Heart left ventricle (tissue), 16 donors: ENCODE measurements at places on chromosomes 3 and 15.

DNA sequence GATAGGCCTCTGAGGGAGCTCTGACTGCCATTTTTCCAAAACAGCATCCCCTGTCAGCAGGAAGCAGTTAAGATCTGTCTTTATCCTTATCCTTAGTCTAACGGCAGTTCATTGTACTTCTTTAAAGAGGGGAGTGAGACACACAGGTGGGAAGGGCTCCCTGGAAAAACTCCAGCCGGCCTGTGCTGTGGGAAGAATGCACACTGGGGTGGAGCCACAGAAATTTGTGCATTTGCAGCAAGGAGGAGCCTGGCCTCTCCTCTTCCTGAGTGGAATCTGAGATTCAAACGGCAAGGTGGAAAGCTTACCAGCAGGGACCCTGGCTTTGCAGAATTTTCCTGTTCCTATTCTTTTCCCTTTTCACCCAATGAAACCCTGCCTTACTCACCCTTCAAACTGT lies 1209.4 kb downstream of the ROBO2 start:
- DNase-seq: no peak

DNA sequence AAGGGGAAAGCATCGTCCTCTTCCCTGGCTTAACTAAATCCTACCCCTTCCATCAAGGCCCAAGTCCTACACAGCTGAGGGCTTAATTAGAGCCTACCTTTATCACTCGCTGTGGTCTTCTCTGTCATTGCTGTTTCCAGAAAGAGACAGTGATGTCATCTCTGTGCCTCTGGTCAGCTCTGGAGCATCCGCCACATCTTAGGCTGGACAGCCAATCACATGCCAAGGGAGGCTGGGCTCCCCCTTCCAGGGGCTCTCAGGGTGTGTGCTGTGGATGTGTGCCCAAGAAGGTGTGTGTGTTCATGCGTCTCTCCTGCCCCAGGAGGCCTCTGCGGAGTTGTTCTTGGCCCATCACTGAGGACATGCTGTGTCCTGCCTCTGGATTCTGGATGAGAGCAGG lies 42.8 kb downstream of the CHST14 start:
- DNase-seq: no peak

- no peak for DNase-seq
Measured at GRCh38 chr15:43325039-43325684, 5.2 kb downstream of the LCMT2 start.

DNA sequence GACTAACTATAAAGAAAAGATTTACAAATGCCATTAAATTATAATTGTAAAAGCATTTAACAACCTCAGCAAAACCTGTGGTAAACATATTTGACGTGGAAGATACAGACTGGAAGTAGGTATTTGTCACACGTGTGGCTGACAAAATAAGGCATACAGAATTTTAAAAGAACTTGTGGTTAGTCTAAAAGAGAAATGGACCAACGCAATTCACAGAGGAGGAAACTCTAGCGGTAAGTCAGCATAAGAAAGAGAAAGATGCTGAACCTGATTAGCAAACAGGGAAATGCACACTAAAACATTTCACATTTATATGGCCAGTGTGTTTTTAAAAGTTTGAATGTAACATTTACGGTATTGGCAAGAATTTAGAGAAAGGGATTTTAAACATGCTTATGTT lies 35.3 kb downstream of the KCNH8 start:
- no peak for DNase-seq

GRCh38 chr3:69540706-69541581 lies 155.1 kb upstream of the FRMD4B start:
- DNase-seq: no peak

DNA sequence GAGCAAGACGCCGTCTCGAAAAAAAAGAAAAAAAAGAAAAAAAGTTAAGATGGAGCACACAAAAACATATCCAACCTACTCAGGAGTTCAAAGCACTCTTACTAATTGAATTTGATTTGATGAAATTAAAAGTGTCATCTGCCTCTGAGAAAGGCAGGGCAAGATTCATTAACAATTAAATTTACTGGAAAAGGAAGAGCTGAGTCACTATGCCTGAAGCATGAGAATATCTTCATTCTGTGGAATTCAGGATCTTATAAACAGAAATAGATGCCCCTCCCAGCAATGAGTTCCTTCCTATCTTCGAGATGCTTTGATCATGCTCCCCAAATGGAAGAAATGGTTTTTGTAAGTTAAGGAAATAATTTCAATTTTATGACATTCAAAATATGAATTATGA lies 61.0 kb upstream of the ST3GAL6 start:
- no peak for DNase-seq

GRCh38 chr15:63996794-63997357 lies 49.4 kb downstream of the DAPK2 start:
- DNase-seq: no peak

GRCh38 chr3:130395916-130396315 lies 50.4 kb downstream of the COL6A5 start:
- no peak for DNase-seq

GRCh38 chr15:96774216-96774615 lies 443.7 kb downstream of the NR2F2 start:
- DNase-seq: no peak

DNA sequence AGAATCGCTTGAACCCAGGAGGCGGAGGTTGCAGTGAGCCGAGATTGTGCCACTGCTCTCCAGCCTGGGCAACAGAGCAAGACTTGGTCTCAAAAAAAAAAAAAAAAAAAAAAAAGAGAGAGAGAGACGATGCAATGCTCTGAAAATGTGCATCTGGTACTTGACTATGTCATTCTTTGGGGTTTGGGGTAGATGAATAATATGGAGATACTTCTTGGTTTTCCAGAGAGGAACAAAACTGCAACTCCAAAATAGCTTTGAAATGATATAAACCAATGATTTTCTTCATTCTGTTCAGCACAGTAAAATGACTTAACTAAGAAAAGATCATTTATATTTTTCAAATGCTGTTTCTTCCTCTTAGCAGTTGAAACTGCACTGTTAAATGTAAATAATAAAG lies 158.9 kb downstream of the ISL2 start:
- DNase-seq: no peak

DNA sequence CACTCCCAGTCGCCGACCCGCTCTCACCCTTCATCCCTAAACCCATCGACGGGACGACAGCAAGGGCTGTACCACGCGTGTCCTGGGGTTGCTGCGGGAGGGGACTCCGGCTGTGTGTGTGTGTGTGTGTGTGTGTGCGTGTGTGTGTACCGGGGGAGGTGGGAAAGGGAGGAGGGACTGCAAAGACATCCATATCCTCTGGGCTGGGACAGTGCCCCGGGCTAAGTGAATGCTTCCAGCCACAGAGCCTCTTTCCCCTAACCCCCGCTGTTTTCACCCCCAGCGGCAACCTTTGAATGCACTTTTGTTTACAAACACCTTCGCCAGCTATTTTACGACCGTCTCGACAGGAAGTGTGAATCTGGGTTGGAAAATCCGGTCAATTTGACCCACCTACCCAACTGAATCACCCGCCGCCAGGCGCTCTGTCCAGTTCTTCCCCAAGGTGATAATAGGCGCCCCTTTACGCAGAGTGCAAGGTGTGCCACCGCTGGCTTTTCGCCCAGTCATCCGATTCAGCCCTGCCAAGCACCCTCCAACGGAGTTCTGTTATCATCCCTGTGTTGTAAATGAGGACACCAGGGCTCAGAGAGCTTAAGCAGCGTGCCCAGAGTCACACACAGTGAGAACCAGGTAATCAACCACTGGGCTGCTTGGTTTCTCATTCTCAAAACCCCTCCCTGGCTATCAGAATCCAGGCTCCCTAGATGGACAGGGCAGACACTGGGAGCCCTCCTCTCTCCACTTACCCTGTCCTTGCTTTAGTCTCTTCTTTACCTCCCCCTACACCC lies 739 bp upstream of the AMOTL2 start:
- no peak for DNase-seq

- DNase-seq: no peak
Measured at GRCh38 chr15:70427167-70428120, 329.7 kb upstream of the TLE3 start.

DNA sequence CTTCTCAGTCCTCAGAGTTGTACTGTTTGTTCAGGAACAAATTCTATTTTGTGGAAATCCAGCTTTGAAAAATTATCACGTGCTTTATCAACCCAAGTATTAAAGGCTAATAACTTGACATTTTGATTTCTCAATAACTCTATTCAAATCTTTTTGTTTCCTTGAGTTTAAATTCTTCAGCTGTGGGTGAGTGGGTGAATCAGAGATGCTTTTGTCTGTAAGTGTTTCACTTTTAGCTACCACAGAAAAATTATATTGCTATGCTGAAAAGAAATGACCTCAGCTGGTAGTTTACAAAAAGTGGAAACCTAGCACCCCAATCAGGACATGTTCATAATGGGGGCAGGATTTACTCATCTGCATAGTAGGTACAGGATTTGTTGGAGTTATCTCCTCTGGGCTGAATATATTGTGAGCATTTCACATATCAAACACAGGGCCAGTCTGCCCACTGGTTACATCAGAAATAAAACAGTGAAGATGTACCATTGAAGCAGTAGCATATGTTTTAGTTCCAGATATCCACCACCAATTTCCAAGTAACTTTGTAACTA lies 30.5 kb downstream of the MINDY4B start:
- DNase-seq: no peak

- no peak for DNase-seq
Measured at GRCh38 chr3:141334627-141335250, 33.6 kb upstream of the ZBTB38 start.

DNA sequence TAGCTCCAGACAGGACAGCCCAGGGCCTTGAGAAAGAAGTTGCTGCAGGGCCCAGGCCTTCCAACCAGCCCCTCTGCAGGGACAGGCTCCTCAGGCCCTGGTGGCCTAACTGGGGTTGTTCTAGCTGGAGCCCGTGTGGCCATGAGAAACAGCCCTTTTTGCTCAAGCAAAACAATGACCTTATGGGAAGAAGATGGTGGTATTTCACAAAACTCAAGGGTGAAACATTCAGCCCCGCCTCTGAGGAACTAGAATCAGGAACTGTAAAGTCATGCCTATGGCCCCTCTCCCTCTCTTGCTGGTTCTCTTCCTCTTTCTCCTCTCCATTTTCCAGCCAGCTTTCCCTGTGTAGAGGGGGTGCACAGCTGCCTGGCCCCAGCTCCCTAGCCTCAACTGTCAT lies 273.3 kb downstream of the RPLP1 start:
- DNase-seq: no peak

DNA sequence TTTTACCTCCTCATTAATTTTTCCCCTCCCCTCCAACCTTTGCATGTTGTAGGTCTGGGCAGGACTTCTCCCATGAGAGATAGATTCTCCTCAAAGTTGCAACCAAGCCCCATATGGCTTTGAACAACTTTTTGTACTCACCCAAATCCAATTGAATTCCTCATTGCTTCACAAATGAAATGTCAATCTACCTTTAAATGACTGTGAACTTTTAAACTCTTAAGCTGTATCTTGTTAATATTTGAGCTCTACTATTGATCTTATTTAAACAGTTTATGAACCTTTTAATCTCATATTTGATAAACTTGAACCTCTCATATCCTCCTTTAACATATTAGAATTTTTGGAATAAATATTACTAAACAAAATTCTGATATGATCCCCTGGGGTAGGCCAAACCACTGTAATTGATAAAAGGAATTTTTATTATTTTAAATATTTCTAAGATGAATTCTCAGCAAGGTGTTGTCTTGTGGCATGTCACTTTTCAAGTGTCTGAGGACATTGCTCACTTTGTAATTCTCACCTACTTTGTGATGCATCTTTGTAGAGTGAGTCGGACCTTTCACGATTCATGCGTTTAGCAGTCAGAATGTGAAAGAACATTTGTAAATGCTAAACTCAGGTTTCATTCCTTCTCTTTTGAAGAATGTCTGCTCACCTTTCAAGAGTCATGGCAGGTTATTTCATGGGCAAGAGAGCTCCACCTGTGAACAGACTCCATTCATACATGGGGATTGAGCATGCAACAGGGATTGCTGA lies 23.4 kb upstream of the GREM1 start:
- DNase-seq: no peak
